ENCODE measurements at places on chromosomes 6 and 20.

GRCh38 chr20:51536116-51537069, 6.1 kb downstream of the NFATC2 start:
- H3K27ac ChIP-seq, result no peak overlapping the region
- H3K4me1 ChIP-seq, result peaks cover 11% of the 10 kb centered on the region
- H3K27me3 ChIP-seq, result no peaks in the 10 kb centered on the region
- DNase-seq, result no peak
- no peaks in the 10 kb centered on the region for H3K36me3 ChIP-seq

GRCh38 chr20:60137657-60138245, 179.5 kb downstream of the CDH26 start:
- H3K4me3 ChIP-seq, result no peak overlapping the region
- DNase-seq, result no peak

DNA sequence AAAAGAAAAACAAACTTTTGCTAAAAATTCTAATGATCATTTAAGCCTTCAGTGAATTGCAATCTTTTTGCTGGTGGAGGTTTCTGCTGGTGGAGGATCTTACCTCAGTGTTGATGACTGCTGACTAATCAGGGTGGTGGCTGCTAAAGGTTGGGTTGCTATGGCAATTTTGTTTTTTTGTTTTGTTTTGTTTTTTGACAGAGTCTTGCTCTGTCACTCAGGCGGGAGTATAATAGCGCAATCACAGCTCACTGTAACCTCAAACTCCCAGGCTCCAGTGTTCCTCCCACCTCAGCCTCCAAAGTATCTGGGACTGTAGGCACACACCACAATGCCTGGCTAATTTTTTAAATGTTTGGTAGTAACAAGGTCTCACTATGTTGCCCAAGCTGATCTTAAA, 94.7 kb downstream of the ANKRD6 start:
- no peaks in the 10 kb centered on the region for H3K4me1 ChIP-seq
- DNase-seq, result no peak
- H3K36me3 ChIP-seq, result no peaks in the 10 kb centered on the region
- H3K27ac ChIP-seq, result no peak overlapping the region
- H3K27me3 ChIP-seq, result no peaks in the 10 kb centered on the region
- no peak overlapping the region for H3K4me3 ChIP-seq

DNA sequence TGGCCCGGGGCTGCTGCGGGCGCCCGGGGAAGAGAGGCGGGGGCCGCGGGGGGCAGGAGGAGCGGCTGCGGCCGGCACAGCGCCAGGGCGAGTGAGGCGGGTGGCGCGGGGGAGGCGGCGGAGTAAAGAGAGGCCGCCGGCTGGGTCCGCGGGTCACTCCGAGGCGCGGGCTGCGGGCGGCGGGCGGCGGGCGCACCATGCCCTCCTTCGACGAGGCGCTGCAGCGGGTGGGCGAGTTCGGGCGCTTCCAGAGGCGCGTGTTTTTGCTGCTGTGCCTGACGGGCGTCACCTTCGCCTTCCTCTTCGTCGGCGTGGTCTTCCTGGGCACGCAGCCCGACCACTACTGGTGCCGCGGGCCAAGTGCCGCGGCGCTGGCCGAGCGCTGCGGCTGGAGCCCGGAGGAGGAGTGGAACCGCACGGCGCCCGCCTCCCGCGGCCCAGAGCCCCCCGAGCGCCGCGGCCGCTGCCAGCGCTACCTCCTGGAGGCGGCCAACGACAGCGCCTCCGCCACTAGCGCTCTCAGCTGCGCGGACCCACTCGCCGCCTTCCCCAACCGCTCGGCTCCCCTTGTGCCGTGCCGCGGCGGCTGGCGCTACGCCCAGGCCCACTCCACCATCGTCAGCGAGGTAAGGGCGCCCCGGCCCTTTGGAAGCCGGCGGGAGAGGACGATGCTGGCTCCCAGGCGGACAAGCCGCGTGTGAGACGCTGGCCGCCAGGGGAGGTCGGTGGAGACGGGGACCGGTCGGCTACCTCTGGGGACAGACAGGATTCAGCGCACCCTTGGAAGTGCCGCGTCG, at the start of gene SLC22A3:
TSS of gene SLC22A3 (plus strand) at position 156 of the 797 bp plus-strand sequence. CDS start at position 198, 42 bp downstream.
- peaks cover 6% of the 10 kb centered on the region for H3K27me3 ChIP-seq
- H3K27ac ChIP-seq, result no peak within 1 kb of the TSS
- DNase-seq, result peak; percentile 44
- no peaks in the 10 kb centered on the region for H3K36me3 ChIP-seq

DNA sequence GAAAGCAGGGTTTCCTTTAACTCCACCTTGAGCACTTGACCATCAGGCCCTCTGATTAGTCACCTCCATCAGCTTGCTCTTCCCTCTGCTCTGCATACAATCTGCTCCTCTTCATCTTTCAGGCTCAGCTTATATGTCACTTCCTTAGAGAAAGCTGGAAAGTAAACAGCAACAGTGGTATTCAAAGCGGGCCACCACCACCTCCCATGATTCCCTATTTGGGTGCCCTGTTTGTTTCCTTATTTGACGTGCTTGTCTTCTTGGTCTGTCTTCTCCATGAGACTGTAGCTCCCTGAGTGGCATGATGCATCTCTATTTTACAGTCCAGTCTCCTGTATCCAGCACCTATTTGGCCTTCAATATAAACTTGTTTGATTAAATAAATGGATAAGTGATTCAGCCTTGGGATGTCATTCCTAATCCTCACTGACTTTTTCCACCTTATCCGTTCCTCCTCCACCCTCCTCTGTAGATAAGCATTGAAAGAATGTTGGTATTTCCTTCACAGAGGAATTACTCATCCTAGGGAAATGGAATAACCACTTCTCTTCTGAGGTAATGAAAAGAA, 102.8 kb upstream of the SGK1 start:
- peak overlapping the region; percentile 81 for H3K27ac ChIP-seq
- H3K27me3 ChIP-seq, result no peaks in the 10 kb centered on the region
- no peak for DNase-seq
- H3K36me3 ChIP-seq, result no peaks in the 10 kb centered on the region
